HepG2 (cell line): ENCODE measurements at places on chromosomes 16 and 17. TPM values are rescaled to one million over a fixed set of nuclear protein-coding genes. Genes with fewer than 3 reads are reported as not detected.

DNA sequence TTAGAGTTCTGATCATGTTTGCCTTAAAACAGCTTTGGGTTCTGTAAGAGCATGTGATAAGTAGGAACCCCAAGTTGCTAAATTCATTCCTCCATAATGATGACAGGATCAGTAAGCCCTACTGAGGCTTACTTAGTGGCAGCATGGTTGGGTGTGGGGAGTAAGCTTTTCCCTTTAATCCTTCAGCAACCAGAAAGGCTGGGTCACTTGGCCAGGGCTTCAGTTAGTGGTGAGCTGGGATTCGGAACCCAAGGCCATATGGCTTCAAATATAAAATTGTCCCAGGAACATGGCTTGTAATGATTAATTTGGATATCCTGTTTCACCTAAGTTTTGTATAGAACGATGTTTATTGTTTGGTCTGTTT is 850 bp downstream of the GINS3 start:
- peak overlapping the region; percentile 85 for H3K4me3 ChIP-seq
- H3K27me3 ChIP-seq = no peaks in the 10 kb centered on the region
- H3K27ac ChIP-seq = peak overlapping the region; percentile 76
- peak; percentile 15 for DNase-seq

ZNF287 gene
- 0.06 TPM in 1 of 2 replicates, not detected in the other for total RNA-seq

GRCh38 chr17:82301300-82301915 is 16.0 kb downstream of the CD7 start:
- DNase-seq = no peak
- no peaks in the 10 kb centered on the region for H3K36me3 ChIP-seq
- peak overlapping the region; percentile 3; the same call in 1 of the 2 replicates for H3K4me3 ChIP-seq
- H3K4me1 ChIP-seq = peaks cover 96% of the 10 kb centered on the region
- no peak overlapping the region for H3K27ac ChIP-seq

GRCh38 chr17:21418446-21419298 is 42.5 kb downstream of the KCNJ12 start:
- no peak for DNase-seq
- peaks cover 7% of the 10 kb centered on the region for H3K27me3 ChIP-seq
- no peak overlapping the region for H3K4me3 ChIP-seq
- no peak overlapping the region for H3K27ac ChIP-seq
- H3K36me3 ChIP-seq = no peaks in the 10 kb centered on the region

GRCh38 chr17:62000186-62000585 is 64.9 kb downstream of the MED13 start:
- no peak for DNase-seq
- H3K4me3 ChIP-seq = no peak overlapping the region
- no peaks in the 10 kb centered on the region for H3K4me1 ChIP-seq
- no peaks in the 10 kb centered on the region for H3K27me3 ChIP-seq
- H3K36me3 ChIP-seq = peaks cover 50% of the 10 kb centered on the region

RTN4RL1 gene
- not detected in 2 replicates for total RNA-seq
